Stimulated activated CD4-positive, alpha-beta T cell treated with anti-CD3 and anti-CD28 coated beads, Interleukin-2, amount 100 ng/mL, for 48 hours (primary cell): ENCODE measurements at places on chromosomes 4 and X.

DNA sequence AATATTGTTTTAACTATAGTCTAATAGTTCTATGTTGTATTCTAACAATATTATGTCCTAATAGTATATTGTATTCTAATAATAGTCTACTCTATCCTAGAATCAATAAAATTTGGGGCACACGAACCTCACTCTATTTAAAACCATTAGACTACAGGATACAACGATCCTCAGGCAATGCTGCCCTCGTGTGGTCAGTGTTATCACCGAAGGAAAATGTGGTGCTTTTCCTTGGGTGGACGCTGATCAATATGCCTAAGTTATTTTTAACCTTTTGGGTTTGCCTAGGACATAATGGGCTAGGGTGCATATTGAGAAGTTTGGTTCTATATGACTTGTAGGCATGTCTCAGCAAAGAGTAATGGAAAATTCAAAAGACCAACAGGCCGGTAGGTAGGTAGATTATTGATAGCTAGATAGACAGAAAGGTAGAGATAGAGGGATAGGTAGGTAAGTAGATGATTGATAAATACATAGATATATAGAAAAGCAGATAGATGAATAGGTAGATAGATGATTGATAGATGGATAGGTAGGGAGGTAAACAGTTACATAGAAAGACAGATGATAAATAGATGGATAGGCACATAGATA lies 75.1 kb downstream of the PRKX start:
- DNase-seq: peak; percentile 5

GRCh38 chr4:36133086-36133485 lies 111.2 kb downstream of the ARAP2 start:
- DNase-seq: no peak

DNA sequence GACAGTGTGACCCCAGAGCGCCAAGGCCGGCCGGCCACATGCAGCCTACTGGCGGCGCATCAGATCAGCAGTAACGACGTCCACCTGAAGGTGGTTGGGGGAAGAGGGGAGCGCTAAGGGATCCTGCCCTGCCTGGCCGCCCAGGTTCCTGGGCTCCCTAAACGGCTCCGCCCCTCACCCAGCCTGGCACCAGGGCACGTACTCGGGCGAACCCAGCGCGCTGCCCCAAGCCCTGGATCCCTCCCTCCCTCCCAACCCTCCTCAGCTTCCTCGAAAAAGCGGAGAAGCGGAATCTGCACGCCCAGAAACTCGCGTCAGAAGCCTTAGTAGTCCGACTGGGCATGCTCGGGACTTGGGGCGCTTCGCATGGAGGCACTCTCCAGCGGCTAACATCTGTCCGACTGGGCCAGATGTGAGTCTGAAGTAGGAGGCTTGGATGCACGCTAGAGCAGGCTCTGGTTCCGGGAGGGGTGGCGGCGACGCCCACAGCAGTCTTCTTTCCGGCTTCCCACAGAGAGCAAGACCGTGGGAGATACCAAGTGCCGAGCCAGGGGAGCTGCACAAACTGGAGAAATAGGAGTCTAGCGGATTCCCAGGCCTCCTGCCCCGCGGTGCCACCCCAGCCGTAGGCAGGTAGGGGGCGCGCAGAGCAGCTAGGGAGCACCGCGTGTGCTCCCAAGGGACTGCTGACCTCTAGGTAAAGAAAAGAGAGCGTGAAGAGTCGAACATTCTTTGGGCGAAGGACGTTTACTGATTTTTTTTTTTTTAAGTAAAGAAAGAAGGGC lies 114.3 kb upstream of the TEX13C start:
- DNase-seq: peak; percentile 5

DNA sequence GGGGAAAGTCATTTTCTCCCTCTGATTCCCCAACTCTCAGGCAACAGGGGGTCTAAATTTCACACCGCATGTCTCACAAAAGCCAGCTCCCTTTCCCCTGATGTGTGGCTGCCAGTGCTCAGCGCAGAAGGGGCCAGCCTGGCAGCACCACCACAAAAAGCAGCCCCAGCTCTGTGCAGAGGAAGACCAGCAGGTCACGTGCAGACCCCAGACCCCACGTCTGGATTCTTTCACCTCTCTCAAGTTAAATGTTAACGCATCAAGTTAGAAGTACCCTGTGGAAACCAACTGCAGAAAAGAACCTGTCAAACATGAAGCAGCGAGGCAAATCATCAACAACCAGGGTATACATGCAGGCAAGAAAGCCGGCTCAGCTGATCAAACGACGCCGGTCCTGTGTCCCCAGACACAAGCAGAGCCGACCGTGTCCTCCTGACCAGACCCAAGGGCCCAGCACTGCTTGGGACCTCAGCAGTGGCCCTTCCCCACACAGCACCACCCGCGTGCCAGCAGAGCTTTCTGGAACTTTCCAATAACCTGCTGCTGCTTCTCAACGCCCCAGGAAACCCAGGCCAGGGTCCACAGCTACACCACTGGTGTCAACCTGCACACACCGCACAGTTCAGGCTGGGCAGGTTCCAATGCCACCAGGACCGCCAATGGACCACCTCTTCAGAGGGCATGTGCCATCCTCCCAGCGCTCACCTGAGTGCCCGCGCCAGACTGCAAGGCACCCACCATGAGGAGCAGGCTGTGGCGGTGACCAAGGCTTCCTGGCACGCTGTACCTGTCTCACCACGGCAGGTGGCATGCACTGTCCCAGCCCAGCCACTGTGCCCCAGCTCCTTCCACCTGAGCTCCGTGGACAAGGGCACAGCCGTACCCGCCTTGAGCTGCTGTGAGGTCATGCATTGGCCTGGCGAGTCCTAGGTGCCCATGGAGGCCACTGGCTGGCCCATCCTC lies 4.0 kb downstream of the LRPAP1 start:
- DNase-seq: no peak

- no peak for DNase-seq
Measured at GRCh38 chr4:146661367-146661766, 22.7 kb downstream of the POU4F2 start.

DNA sequence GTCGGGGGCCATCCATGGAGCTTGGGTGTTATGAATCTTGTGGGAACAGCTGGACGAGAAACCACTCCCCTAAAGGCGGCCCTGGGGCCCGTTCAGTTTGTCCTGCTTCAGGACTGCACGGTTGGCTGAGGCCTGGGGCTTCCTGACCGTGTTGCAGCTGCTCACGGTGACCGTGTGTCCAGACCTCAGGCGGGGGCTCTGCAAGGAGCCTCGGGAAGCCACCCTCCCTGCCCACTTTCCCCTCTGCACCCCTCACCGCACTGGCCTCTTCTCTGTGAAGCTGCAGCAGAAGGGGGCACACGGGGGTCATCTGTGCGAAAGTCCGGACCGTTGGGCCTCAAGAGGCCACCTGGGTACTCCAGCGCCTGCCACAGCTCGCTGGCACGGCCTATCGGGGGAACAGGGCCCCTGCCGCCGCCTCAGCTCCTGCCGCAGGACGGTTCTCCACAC lies 29.4 kb downstream of the UVSSA start:
- DNase-seq: no peak

DNA sequence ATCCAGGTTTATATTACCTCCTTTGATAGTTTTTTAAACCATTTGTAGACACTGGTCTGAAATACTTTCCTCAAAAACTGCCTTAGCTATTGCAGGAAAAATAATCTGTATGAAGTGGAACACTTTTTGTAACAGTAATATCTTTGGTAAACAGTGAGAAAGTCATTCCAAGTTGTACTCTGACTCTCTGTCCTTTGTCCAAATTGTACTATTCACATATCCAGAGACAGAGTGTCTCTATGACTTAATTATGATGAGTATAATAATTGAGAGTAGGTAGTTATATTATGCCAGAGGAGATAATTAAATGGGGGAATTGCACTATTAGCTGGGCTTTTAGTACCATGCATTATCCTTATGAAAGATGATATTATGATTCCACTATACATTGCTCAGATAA lies 112.6 kb upstream of the LCORL start:
- no peak for DNase-seq

DNA sequence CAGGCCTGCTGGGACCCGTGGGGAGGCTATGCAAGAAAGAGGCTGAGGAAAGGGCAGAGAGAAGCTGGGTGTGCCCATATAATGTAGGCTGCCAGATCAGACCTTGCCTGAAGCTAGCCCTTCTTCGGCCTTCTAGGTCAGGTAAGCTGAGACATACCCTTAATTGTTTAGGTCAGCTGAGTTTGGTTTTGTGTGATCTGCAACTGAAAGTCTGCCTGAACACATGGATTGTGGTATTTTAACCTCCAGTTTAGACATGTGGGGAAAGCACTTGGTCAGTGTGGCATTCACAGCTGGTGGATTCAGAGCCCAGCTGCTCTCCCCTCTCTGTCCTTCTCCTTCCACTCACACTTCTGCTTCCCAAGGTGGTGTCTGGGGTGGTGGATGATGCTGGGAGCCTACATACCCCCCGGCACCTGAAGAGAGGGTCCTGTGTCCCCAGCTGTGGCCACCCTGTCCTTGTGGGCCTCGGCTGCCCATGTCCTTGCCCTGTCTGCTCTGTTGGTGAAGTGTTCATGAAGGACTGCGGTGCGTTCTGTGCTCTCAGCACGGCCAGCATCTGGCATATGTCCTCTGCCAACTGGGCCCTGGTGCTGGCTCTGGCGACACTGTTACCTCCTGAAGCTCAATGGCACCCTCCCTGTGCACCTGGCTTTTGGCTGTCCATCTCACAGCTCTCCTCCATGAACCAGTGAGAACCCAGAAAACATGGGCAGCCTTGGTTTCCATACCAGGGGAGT lies 82.1 kb downstream of the NAT8L start:
- no peak for DNase-seq

GRCh38 chr4:177293208-177294033 lies 16.3 kb upstream of the NEIL3 start:
- no peak for DNase-seq

DNA sequence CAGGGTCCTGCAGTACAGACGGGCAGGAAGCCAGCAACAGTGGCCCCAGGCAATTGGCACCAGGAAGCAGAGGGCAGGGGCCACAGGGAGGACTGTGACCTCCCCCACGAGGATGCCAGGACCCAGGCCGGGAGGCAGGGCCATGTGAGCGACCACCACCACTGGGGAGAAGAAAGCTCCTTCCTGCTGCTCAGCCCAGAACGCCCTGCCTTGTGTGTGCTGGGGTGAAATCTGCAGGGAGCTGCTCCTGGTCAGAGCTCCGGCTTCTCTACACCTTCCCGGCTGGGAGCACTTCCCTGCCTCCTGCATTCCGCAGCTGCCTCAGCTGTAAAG lies 100.4 kb downstream of the HMX1 start:
- no peak for DNase-seq

DNA sequence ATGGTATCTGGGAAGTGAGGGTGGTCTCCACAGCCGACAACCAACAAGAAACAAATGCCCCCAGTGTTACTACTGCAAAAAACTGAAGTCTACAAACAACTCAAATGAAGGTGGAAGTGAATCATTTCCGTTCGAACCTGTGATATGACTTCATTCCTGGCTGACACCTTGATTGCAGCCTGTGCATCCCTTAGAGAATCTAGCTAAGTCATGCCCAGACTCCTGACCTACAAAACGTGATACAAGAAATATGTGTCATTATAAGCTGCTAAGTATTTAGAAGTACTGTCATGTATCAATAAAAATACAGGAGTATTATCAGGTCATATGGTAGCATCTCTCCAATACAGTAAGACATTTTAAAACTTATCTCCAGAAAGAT lies 959.7 kb upstream of the LCORL start:
- no peak for DNase-seq

DNA sequence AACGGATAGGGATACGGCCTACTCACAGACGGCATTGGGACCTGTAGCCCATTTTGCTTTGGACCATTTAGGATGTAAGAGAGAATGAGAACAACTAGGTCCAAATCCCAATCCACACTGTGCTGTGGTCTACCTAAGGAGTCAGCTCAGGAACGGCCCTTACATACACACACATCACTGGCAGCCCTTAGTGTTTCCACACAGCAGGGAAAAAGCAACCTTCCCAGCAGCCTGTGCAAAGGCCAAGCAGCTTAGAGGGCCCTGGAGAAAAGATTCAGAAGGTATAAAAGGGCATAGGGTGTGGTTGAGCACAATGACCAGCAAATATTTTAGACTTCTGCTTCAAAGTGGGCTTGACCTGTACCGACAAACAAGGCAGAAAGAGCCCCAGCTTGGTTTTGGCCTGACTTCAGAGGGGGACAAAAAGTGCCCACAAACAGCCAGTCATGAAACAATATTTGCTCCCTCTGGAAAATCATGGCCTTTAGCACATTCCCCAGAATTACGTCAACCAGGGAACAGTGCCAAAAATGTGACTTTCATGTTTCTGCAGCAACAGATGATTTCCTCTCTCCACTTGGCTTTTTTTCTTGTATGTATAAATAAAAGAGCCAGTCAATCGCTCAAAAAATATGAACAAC lies 359.5 kb upstream of the FGF16 start:
- DNase-seq: no peak

- DNase-seq: no peak
Measured at GRCh38 chr4:159016593-159017024, 86.3 kb upstream of the RAPGEF2 start.

- no peak for DNase-seq
Measured at GRCh38 chr4:110032603-110033002, 119.9 kb downstream of the EGF start.

DNA sequence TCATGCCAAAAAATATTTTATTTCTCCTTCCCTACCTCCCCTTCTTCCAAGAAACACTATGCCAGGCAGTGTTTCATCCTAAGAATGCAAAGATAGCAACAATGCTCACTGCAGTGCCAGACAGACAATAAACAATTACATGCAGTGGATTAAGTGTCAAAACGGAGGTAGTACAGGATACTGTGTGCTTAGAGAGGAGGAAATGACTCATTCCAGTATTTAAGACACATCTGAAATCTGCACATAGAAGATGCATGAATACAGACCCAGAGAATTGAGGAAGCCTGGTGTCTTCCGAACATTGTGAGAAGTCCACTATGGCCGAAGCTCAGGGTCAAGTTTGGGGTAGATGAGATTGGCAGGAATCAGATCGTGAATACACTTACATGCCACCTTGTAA lies 326.4 kb downstream of the PPP3CA start:
- no peak for DNase-seq
